ENCODE measurements at places on chromosomes 16 and 17.

DNA sequence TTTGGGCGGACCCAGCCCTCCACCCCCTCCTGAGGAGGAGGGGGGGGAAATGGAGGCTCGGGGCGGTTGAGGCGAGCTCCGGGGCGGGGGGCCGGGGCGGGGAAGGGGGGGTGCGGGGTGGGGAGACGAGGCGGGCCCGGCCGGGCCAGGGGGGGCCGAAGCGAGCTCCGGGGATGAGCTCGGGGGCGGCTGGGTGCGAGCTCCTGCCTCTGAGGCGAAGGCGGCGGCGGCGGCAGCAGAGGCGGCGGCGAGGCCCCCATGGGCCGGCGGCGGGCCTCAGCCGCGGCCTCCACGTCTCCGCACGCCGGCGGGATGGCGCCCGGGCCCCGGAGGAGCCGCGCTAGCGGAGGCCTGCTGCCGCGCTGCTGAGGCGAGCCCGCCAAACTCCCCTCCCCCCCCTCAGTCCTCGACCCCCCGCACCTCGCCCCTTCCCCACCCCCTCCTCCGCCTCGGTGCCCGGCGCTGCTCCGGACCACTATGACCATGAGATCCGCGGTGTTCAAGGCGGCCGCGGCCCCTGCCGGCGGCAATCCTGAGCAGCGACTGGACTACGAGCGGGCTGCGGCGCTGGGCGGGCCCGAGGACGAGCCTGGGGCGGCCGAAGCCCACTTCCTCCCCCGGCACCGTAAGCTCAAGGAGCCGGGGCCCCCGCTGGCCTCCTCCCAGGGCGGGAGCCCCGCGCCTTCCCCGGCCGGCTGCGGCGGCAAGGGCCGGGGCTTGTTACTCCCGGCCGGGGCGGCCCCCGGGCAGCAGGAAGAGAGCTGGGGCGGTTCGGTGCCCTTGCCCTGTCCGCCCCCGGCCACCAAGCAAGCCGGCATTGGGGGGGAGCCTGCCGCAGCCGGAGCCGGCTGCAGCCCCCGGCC lies 596 bp downstream of the MSL1 start:
- peak; percentile 84 for DNase-seq

GRCh38 chr17:63420868-63421680 lies 25.0 kb downstream of the CYB561 start:
- no peak for DNase-seq

GRCh38 chr17:47955497-47956461 lies 1.9 kb downstream of the PRR15L start:
- no peak for DNase-seq

DNA sequence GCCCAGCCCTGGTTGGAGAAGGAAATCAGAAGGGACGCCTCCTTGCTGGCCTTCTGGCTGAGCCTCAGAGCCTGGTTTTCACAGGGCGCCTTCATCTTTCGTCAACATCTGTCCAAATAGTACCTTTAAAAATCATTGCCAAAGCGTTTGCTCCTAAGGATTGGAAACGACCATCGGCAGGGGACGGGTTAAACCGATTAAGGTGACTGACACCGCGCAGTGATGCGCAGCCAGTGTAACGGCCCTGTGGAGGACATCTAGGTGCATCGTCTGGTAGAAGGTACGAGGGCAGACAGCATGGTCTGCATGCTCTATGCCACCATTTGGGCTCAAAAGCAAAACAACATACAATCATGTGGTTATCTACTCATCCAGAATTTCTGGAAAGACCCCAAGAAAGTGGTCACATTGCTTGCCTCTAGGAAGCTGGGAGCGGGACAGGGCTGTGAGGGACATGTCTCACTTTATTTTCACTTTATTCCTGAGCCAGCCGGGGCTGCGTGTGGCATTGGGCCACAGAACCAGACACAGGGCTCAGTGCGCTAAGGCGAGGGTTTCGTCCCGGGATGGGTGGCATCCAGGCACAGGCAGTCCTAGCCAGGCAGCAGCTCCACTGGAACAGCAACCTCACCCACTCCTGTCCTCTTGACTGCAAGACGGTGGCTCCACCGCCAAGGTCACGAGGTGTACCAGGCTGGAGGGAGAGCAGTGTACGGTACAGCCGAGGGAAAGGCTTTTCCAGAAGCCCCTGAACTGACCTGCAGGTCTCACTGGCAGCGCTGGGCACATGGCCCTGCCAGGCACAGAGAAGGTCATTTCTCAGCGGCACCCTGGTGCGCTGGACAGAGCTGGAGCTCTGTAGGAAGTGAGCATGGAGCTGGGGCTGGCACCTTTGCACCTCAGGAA lies 40.9 kb upstream of the JPH3 start:
- no peak for DNase-seq

DNA sequence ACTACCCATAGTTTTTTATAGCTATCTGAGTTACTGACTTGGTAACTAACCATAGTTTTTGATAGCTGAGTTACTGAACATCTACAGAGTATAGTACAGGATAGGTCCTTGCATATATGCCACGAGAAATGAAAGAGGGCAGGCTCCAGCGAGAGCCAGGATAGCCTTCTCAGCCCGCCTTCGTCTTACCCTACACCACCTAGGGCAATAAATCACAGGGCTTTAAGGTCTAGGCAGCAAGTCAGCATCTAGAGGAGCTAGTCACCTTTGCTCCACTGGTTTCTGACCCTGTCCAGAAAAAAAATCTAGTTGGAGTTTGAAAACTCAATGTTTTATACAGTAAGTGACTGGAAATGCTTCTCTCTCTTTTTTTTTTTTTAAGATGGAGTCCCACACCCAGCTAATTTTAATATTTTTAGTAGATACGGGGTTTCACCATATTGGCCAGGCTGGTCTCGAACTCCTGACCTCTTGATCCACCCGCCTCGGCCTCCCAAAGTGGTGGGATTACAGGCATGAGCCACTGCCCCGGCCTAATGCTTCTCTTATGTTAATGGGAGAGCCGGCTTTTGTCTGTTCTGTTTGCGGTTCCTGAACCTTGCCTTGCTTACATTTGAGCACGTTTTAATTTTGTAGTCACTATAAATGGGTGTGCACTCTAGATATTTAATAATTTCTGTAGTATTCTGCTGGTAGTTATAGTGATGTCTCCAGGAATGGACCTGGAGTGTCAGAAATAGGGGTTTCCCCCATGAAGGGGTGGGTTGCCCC lies 2.8 kb downstream of the BFAR start:
- peak; percentile 24 for DNase-seq

DNA sequence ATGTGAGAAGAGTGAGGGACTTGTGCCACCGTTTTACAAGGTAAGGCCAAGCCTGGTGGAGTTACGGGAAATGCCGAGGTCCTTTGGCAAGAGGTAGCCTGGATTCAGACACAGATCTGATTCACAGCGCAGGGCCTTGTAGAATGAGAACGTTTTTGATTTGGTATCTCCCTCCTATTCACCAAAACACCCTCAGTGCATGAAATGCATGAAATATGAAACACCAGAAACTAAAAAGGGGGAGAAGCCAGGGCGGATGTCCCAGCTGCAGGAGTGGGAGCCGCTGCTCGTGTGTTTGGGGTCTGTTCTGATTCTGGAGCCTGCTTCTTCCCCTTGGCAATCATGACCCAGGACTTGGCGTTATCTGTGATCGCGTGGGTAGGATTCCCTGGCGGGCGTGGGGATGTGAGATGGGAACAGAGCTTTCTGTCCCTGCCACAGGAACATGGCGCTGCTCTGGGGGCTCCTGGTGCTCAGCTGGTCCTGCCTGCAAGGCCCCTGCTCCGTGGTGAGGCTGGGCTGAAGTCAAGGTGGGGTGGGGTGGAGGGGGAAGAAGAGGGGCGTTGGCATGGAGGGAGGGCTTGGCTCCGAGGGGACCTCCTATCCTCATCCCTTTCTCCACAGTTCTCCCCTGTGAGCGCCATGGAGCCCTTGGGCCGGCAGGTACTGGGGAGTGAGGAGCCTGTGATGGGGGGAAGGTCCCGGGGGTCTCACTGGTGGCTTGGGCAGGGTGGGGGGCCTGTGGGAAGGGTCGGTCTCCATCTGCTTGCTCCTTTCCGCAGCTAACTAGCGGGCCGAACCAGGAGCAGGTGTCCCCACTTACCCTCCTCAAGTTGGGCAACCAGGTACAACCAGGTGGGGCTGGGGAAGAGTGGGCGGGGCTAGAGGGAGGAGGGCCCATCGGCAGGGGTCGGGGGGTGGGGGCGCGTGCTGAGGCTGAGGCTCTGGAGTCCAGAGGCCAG lies 2.2 kb downstream of the SERPINF2 start:
- peak; percentile 66 for DNase-seq

- no peak for DNase-seq
Measured at GRCh38 chr17:3911271-3912053, 4.8 kb downstream of the P2RX1 start.

DNA sequence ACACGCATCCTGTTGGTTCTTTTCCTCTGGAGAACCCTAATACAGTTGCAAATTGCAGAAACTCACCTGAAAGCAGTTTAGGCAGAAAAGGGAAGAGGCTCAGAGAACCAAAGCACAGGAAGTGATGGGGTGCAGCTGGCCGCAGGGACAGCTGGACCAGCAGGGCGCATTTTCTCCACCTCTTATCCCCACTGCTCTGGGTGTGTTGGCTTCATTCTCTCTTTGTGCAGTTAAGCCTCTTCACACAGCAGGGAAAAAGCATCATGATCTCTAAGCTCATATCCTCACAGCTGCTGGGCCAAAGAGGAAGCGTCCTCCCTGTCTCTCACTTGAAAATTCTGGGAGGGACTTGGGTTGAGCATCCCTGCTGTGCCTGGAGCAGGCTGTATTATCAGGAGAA lies 20.0 kb upstream of the LRRC75A start:
- DNase-seq: no peak

DNA sequence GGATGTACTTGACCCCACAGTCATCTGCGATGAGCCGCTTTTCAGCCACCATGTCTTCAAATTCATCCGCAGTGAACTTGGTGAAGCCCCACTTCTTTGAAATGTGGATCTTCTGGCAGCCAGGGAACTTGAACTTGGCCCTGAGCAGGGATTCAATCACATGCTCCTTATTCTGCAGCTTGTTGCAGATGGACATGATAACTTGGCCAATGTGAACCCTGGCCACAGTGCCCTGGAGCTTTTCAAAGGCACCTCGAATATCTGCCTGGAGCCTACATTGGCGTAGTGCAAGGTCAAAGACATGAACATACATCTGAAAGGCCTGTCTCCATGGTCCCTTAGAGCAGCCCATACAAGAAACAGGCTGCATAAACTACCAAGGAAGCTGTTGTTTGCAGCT lies 1.8 kb upstream of the TENT4B start:
- no peak for DNase-seq

DNA sequence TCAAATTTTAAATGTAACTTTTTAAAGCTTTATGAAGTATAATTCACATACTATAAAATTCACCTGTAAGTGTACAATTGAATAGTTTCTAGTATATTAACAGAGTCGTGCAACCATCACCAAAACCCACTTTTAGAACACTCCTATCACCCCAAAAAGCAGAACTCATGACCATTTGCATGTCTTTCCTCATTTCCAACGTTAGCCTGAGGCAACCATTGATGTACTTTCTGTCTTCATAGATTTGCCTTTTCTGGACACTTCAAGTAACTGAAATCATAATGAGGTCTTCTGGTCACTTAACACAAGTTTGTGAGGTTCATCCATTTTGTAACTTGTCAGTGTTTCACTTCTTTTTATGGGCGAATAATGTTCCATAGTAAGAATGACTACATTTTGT lies 33.2 kb downstream of the METTL16 start:
- no peak for DNase-seq

All from suprapubic skin (tissue), 4 donors.